ENCODE measurements at places on chromosomes 1 and 21.
A peak's percentile ranks its signal among the peaks of the same experiment; 100 is the strongest.

GRCh38 chr1:205328476-205328875, 6.9 kb upstream of the NUAK2 start:
- no peak for DNase-seq

GRCh38 chr1:46166521-46167462, 8.1 kb upstream of the TSPAN1 start:
- DNase-seq: no peak

DNA sequence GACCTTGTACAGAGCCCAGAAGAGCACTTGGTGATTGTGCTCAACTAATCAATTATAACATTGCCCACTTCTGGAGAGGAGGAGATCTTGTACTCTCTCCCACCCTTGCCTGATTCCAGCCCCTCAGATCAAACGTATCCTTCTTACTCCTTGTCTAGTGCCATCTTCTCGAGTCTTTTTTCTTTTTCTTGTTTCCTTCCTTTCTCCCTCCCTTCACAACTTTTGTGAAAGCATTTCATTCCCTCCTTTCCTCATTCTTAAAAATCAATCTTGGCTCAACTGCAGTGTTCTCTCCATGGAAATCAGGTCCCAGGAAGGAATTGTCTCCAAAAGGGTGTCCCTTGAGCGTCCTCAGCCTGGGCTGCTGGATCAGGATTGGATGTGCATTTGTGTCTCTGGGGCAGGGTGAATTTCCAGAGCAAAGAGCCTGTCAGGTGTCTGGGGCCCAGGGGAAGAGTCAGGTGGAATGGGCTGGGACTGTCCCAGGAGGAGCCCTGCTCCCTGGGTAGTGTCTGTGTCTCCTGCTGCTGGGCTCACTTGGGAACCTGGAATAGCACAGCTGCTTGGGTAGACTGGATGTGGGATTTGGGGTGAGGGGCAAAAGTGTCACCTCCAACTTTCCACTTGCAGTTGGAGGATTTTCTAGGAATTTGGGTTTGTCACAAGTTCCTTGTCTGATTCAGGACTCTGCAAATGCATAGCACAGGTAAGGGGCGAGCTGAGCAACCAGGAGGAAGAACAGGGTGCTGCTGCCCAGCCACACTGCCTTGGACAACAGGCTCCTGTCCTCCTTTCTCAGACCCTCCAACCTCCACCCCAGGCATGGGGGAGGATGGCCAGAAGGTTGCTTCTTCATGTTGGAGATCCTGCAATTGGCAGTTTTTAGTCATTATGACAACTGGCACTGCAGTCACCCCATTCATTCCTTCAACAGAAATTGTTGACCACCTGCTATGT, 3.3 kb downstream of the SOX13 start:
- DNase-seq: no peak

GRCh38 chr1:66676613-66677298, 75.5 kb upstream of the DYNLT5 start:
- DNase-seq: peak; percentile 96

GRCh38 chr1:230253150-230253549, 173.0 kb downstream of the PGBD5 start:
- no peak for DNase-seq

DNA sequence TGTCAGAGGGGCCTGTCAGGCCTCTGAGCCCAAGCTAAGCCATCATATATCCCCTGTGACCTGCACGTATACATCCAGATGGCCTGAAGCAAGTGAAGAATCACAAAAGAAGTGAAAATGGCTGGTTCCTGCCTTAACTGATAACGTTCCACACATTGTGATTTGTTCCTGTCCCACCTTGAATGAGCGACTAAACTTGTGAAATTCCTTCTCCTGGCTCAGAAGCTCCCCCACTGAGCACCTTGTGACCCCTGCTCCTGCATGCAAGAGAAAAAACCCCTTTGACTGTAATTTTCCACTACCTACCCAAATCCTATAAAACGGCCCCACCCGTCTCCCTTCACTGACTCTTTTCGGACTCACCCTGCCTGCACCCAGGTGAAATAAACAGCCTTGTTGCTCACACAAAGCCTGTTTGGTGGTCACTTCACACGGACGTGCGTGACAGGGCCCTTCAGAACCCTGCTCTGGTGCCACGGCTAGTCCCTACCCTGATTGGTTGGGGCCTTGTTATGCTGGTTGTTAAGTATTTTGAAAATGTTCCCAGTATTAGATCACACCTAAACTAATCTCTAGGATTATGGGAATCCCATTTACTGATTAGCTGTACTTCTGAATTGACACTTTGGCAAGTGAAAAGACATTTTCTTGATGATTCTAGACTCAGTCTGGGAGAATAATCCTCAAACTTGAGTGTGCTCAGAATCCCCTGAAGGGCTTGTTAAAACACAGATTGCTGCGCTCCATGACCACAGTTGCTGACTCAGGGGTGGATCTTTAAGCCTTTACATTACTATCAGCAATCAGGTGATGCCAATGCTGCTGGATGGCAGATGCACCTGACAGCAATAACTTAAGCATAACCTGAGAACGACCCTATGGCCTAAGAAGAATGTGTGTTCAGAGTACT, 28.8 kb upstream of the SPATA6 start:
- no peak for DNase-seq

GRCh38 chr1:114671011-114671938, 1.4 kb upstream of the DENND2C start:
- peak; percentile 17 for DNase-seq

DNA sequence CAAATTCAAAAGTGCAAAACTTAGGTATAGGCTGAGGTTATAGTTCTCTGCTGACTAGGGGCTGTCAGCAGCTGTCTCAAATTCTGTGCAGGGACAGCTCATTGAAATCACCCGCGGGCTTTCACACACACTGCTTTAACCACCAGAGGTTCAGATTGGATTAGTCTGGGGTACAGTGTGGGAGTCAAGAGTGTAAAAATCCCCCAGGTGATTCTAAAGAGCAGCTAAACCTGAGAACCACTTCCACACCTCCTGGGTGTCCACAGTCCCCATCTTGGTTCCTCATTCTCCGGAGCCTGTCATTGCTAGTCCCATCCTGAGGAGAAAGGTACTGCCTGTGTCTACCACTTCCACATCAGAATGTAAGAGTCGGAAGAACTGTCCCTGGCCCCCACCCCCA, 9.9 kb upstream of the TDRD10 start:
- no peak for DNase-seq

GRCh38 chr1:166603296-166603695, 236.0 kb upstream of the POGK start:
- DNase-seq: no peak

DNA sequence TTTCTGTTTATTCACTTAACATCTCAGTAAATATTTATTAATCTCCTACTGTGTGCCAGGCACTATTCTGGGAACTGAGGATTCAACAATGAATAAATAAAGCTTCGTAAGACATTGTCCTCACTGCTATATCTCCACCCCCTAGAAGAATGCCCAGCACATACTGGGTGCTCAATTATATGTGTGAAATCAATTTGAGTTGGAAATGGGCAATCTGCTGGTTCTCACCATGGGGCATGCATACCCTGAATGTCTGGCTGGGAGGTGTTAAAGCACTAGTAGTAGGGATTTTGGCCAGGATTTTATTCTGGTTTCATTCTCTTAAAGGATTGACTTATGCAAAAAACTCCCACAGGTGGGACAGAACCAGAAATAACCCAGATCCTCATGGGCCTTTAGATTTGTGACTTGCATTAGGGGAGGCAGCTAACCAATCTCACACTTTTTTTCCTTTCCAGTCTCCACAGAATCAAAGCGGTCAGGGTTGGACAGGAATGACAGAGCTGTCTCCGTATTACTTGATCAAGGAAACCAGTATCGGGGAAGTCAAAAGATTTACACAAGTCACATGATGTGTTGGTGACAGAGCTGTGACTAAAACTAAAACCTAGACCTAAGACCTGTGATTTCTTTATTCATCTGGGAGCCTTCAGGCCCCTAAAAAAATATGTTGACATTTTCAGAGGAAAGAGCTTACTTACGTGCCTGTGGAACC, 12.8 kb downstream of the GFI1 start:
- DNase-seq: no peak

DNA sequence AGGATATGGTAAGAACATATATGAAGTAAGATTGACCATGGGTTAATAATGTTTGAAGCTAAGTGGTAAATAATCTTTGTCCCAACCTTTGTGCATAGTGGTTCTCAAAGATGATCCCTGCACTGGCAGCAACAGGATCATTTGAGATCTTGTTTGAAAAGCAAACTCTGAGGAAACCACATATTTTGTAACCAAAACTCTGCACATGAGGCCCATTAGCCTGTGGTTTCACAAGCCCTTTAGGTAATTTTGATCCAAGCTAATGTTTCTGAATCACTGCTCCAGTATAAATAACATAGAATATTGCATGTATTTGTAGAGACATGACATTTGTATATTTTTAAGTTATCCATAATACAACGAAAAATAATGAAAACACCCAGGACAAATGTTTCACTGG, 147.9 kb upstream of the RGS18 start:
- peak; percentile 39 for DNase-seq

DNA sequence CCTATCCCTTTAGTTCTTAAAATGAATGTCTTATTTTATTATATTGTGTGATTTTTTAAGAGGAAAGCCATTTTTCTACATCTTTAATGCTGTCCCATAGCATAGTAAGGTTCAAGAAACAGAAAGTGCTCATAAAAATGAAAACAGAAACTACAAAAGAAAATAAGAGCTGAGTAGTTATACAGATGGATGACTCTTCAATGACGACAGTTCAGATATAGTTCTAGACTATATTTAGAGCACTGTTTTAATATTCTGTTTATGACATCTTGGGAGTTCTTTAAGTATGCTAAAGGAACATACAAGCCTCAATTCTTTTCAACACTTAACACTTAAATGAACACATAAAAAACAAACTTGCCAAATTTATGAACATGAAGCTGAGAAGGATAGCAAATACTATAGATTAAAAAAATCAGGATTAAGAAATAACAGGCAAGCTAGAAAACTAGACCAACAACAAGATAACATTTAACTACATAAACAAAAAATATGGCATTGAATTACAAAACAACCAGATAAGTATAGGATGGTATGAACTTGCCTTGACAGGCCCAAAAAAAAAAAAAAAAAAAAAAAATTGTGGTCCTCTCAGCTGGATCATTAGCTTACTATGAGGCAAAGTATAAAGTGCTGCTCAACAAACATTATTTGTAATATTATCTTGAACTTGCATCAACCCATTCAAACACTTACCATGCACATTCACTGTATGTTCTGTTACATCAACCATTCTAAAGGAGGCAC, 87.9 kb downstream of the ZZZ3 start:
- DNase-seq: no peak

GRCh38 chr1:110535985-110536384, 17.0 kb upstream of the KCNA10 start:
- no peak for DNase-seq

- DNase-seq: no peak
Observed at GRCh38 chr1:7579016-7579415, 192.1 kb upstream of the VAMP3 start.

GRCh38 chr1:218547957-218548730, 203.0 kb downstream of the TGFB2 start:
- no peak for DNase-seq

GRCh38 chr1:98546319-98546718, 115.2 kb upstream of the SNX7 start:
- no peak for DNase-seq

- DNase-seq: no peak
Observed at GRCh38 chr1:238265866-238266265, 375.1 kb upstream of the ZP4 start.

GRCh38 chr1:63874278-63874880, 100.6 kb downstream of the ROR1 start:
- peak; percentile 39 for DNase-seq

DNA sequence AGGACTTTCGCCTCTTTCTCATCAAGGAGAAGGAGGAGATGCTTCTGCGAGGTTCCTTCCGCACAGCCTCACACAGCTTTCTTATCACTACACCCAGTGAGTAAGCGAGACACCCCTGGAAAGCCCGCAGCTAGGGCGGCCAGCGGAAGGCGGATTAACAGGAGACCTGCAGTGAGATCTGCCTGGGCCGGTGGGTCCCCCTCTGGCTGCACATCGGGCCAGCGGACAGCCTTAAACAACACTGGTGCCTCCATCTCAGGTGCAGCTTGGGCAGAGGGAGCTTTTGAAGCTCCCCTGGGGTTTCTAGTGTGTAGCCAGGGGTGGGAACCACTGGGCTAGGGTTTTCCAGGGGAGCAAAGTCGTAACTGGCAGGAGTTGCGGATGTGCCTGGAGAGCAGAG, 17.5 kb upstream of the MTARC1 start:
- DNase-seq: no peak

GRCh38 chr1:31924839-31925238, 13.3 kb downstream of the PTP4A2 start:
- DNase-seq: no peak

DNA sequence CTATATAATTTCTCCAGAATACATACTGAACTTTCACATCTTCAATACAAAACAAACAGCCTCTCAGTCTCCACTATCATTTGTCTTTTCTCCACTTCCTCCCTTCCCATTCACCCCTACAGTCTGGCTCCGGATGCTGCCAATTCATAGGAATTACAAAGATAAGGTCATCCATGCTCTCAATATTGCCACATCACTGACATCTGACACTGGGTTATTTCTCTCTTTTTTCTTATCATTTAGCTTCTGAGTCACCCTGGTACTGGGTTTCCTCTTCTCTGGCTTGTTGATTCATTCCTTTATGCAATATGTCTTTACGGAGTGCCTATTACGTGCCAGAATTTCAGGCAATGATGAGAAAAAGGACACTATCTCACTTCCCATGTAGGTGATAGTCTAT, 3.1 kb upstream of the SH3BP5L start:
- peak; percentile 48 for DNase-seq

DNA sequence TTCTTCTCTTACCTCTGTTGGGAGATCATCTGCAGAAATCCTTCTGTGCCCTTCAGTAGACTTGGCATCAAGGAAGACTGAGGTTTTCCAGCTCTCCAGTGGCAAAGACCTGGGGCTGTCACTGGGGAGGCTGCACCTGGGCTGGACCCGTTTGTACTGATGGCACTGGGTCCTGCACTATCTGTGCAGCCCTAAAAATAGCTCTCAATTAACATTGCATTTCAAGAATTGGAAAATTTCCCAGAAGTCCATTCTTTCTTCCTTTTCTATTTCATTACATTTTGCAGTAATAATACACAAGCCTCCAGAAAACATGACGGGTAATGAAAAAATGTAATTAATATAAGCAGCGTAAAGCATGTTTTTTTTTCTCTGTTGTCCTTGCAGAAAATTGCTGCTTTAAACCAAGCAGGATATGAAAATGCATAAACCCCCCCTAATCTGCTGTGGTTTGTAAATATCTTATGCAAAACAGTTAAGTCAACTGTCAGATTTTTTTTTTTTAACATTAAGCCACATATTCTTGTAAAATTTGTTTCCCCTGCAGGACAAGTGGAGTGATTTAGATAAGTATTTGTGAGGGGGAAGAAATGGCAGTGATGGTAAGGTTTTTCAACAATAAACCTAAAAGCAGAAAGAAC, 64.9 kb downstream of the LMO4 start:
- DNase-seq: no peak

DNA sequence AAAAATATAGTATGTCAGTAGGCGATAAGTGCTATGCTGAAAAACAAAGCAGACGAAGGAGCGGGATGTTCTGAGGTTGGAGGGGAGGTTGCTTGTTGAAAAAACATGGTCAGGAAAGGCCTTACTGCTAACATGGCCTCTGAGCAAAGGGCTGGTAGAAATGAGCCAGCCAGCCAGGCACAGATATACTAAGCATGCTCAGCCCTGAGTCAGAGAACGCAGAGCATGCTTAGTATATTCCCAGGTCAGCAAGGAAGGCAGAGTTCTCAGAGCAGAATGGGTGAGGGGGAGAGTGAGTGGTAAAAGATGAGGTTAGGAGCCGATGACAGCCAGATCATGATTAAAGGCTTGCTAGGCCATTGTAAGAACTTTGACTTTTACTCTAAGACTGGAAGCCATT, 36.7 kb downstream of the ZBTB40 start:
- DNase-seq: peak; percentile 41

- DNase-seq: no peak
Observed at GRCh38 chr1:162568802-162569201, 7.3 kb downstream of the UAP1 start.

All from fibroblast of upper back skin (primary cell).